ENCODE measurements at places on chromosomes 7 and 10. TPM values are rescaled to one million over a fixed set of nuclear protein-coding genes. Genes with fewer than 3 reads are reported as not detected.

- no peak for DNase-seq
Measured at GRCh38 chr10:110200503-110200902, 6.9 kb upstream of the MXI1 start.

GRCh38 chr7:11607686-11608085 lies 224.3 kb downstream of the THSD7A start:
- no peak for DNase-seq

Gene SLC16A12
- total RNA-seq: not detected

Gene TFPI2
- not detected for total RNA-seq

Gene FAM131B
- 2.8 TPM for total RNA-seq

DNA sequence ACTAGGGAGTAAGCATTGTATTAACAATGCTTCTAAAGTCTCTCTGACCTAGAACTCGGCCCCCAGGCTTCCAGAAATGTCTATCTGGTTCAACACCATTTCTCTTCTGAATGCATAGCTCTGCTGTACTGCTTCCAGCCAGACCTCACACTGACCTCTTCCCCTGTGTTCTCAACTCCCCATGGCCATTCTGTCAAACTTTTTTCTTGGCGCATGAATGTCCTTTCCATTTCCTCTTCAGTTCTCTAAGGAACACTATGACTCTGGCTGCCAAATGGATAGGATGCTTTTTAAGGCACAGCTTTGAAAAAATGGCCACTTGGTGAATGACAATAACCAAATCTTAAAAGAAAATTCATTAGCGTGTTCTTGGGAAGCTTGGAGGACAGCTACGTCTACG lies 425.8 kb downstream of the ETV1 start:
- DNase-seq: no peak

GRCh38 chr7:34162677-34163076 lies 257.3 kb downstream of the BMPER start:
- no peak for DNase-seq

Gene NEBL
- 0.15 TPM for total RNA-seq

DNA sequence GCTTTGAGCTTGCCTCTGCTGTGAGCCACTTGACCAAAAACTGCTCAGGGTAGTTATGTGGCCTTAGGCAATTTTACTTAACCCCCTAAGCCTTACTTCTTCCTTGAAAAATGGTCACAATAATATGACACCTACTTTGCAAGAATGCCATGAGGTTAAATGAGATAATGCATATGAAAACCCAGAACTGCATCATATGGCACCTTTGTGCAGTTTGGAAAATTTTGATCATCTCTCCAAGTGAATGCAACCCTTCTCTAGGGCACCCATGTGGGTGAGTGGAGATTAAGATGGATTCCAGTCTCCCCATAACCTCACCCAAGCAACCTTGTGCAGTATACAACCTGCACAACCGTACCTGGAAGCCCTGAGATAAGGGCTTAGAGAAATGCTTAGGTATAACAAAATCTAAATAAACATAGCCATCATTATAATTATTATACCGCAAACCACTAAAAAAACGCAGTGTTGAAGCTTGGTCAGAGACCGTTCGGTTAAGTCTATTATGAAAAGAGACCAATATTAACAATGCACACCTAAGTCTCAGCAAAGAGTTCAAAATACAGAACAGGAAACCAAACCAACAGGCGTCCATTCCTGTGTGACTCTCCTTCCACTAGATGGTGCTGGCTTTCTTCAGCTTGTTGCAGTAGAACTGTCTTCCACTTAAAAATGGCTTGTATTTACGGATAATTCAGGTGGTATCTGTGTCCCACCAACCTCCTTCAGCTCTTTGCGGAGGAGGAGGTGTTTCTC lies 21.0 kb upstream of the ASB15 start:
- DNase-seq: no peak

GRCh38 chr10:11679946-11680345 lies 62.2 kb upstream of the ECHDC3 start:
- no peak for DNase-seq

Gene SEMA3D
- total RNA-seq: not detected

DNA sequence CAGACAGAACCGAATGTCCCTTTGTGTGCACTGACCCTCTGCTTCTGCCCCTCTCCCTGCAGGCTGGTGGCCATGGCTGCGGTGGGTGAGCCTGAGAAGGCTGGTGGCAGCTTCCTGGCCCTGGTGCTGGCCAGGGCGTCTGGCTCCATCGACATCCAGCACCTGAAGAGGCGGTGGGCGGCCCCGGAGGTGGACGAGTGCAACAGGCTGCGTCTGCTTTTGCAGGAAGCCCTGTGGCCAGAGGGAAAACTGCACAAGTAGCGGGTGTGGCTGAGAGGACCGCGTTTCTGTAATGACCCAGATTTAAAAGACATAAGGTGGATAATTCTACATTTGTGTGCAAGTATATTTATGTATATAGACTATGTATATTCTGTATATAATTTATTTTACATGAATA lies 89.2 kb downstream of the DYNC2I1 start:
- DNase-seq: no peak

Gene AGR3
- not detected for total RNA-seq

Gene KCND2
- total RNA-seq: not detected

GRCh38 chr7:27554826-27555225 lies 107.9 kb downstream of the HIBADH start:
- no peak for DNase-seq

GRCh38 chr10:69907517-69907916 lies 105.8 kb downstream of the COL13A1 start:
- no peak for DNase-seq

- no peak for DNase-seq
Measured at GRCh38 chr10:132578287-132578951, 40.8 kb downstream of the INPP5A start.

Gene CNPY1
- total RNA-seq: not detected

- DNase-seq: no peak
Measured at GRCh38 chr10:44787480-44788075, 123.6 kb upstream of the TMEM72 start.

Gene RSPH10B2
- 0.09 TPM for total RNA-seq

- DNase-seq: no peak
Measured at GRCh38 chr7:66920256-66920655, 769 bp upstream of the TMEM248 start.
